ENCODE measurements at places on chromosomes 2 and 18.

- no peak for DNase-seq
Measured at GRCh38 chr2:15408759-15409158, 152.4 kb downstream of the NBAS start.

DNA sequence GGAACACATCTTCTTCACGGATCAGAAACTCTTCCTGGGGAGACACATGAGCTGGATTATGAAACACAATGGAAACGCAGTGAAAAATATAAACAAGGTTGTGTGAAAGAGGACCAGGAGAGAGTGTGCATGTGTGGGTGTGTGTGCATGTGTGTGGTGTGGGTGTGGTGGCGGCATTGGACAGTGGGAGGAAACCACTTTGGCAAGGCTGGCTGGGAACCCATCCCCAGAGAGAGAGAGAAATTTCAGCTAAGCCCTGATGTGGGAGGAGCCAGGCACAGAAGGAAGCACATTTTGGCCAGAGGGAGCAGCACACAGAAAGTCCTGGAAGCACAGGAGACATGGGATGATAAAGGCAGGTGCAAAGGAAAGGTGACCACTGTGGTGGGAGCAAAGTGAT, 147.6 kb upstream of the COPS8 start:
- no peak for DNase-seq

DNA sequence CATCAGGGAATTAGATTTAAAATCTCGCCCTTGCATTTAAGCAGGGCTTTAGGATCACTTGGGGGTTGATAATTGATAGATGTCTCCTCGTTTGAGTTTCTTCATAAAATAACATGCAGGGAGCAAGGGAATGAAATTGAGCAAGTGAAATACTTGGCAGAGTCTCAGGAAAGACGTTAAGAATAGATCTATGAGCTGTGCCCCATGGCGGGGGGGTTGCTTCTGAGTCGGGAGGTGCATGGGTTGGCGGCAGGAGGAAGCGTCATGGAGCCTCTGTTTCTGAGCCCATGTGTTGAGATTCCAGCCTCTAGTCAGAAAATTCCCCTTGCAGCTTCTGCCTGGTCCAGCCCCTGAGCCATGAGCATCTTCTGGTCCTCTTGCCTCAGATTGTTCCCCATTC, 82.0 kb downstream of the APOB start:
- peak; percentile 2 for DNase-seq

DNA sequence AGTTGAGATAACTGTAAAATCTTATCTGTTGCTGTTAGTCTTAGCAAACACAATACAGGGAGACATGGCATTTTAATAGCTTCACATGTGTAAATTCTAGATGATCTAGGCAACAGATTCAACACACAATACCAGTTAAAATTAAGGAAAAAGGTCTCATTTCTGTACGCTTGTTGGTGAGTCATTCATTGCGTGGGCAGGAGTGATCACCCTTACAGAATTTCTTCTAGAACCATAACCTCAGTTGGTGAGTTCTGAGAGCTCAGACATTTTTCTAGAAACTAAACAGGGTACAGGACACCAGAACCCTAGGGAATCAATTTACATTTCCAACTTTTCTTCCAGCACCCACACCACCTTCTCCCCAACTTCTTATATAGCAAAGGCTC, 81.9 kb downstream of the SLC8A1 start:
- no peak for DNase-seq

DNA sequence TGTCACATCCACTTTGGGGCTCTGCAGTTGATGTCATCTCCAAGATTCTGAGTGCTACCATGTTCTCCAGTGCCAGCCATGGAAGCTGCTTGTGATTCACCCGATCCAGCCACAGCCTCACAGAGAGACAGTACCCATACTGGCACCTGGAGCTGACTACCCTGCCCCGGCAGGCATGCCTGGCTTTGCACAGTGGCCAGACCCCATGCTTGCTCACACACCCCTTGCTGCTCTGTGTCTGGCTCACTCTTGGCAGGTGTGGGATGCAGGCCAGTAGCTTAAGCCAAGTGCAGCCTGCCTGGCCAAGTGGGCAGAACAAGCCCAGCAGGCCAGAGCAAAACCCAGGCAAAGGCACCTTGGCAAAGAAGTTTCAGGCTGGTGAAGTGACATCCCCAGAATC, 828.4 kb upstream of the VRK2 start:
- no peak for DNase-seq

- no peak for DNase-seq
Measured at GRCh38 chr18:10475276-10475653, 20.8 kb downstream of the APCDD1 start.

- peak; percentile 28 for DNase-seq
Measured at GRCh38 chr2:219408204-219408603, 10.0 kb upstream of the DES start.

DNA sequence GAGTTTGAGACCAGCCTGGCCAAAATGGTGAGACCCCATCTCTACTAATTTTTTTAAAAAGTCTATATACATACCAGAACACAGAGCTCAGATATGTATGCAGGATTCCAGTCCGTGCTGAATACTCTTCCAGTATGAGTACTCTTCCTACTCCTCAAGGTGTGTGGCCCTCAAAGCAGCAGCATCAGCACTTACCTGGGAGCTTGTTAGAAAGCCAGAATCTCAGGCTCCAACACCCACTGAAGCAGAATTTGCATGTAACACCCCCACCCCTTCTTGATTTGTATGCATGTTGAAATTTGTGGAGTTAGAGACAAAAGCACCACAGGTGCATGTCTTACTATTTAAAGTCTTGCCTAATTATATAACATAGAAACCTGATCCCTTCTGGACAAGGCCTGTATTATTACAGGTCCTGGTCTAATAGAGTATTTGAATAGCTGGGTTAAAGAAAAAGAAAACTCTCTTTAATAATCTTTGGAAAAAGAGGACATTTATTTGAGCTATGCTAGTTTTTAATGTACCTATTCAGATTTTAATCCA, 50.3 kb upstream of the NFE2L2 start:
- no peak for DNase-seq

- peak; percentile 78 for DNase-seq
Measured at GRCh38 chr2:40213071-40213470, 238.8 kb downstream of the SLC8A1 start.

GRCh38 chr2:2306878-2307277, 24.2 kb downstream of the MYT1L start:
- no peak for DNase-seq

GRCh38 chr2:37375741-37376288, 31.4 kb downstream of the QPCT start:
- DNase-seq = peak; percentile 21

GRCh38 chr18:28115149-28115550, 61.8 kb downstream of the CDH2 start:
- DNase-seq = peak; percentile 96

GRCh38 chr18:56235481-56236013, 402.8 kb downstream of the TXNL1 start:
- DNase-seq = peak; percentile 41

- no peak for DNase-seq
Measured at GRCh38 chr2:174660984-174661675, 63.5 kb upstream of the WIPF1 start.
